ENCODE measurements at places on chromosomes 16 and 17.

DNA sequence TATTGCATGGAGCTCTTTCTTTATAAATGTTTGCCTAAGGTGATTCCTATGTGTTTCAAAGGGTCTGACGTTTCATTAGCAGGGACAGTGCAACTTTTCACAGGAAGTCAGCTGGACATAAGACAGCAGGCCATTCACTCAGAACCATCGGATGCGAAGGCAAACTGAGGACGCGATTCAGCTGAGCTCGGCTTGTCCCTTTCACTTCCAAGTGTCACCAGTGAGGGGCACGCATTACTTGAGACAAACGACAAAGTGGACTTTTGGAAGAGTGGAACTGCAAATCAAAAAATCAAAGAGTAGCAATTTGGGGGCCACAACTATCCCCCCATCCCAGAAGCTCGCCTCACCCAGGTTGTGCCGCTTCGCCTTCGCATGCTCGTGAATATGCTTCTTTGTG lies 14.6 kb downstream of the USP22 start:
- no peak for DNase-seq

- DNase-seq = no peak
These were observed 1.8 kb downstream of the ZSCAN10 start for GRCh38 chr16:3097266-3097665.

DNA sequence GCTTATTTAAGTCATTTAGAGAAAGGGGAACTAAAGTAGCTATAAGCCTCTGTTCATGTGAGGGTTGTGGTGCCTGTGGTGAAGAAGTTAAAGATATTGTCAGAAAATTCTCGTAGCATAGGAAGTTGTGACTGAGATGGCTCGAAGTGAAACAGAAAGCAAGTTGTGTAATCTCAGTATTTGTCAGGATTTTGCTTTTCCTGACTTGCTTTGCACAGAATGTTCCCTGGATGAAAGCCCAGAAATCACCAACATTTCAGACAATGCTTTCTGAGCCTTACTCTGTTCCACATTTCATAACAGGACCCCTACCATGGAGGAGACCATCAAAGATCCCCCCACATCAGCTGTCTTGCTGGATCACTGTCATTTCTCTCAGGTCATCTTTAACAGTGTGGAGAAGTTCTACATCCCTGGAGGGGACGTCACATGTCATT lies 10.6 kb downstream of the CALCOCO2 start:
- no peak for DNase-seq

GRCh38 chr17:8588877-8589554 lies 41.5 kb downstream of the MYH10 start:
- no peak for DNase-seq

GRCh38 chr17:14882131-14882530 lies 383.0 kb downstream of the PMP22 start:
- no peak for DNase-seq

DNA sequence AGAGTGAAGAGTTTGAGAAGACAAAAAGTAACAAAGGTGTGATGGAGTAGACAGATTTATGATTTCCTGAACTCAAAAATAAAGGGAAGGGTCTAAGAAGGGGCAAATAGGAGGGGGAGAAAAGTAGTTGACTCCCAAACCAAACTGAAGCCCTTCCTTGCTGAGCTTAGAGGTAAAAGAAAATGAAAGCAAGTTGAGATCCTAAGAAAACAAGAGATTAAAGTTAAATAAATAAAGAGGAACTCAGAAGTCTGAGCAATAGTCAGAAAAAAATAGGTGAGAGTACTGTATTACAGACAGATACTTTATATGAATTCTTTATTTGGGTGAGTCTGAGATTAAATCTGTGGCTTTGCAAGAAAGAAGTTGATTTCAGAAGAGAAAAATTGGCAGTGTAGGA lies 3.3 kb upstream of the PSMD12 start:
- no peak for DNase-seq

- no peak for DNase-seq
These were observed 5.3 kb upstream of the RPRML start for GRCh38 chr17:46984341-46984740.

GRCh38 chr17:36594626-36595401 lies 3.1 kb downstream of the DHRS11 start:
- no peak for DNase-seq

DNA sequence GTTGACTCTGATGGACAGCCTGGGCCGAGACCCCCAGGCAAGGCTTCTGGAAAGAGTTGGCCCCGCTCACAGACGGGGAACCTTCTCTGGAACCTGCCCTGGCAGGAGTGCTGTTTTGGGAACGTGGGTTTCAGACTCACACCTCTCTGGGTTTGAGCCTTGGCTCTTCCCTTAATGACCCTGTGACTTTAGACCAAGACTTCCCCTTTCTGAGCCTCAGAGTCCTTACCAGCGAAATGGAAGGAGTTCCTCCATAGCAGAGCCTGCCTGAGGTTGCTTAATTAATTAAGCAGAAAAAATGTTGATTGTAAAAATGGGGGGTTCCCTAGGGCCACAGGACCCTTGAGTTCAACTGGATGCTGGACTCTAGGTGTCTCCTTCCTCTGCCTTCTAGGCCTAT lies 408.2 kb downstream of the SEC14L1 start:
- DNase-seq = no peak

DNA sequence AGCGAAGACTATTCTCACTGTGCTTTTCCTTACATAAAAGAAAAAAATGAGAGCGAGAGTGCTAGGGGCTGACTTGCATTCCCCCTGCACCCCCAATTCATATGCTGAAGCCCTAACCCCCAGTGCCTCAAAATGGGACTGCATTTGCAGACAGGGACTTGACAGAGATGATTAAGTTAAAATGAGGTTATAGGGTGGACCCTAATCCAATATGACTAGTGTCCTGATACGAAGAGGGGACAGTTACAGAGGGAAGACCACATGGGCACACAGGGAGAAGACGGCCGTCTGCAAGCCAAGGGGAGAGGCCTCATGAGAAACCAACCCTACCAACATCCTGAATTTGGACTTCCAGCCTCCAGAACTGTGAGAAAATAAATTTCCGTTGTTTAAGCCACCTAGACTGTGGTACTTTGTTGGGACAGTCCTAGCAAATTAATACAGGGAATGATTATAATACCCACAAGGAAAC lies 1.6 kb upstream of the TMEM220 start:
- DNase-seq = no peak

GRCh38 chr16:28835864-28836760 lies 10.0 kb downstream of the TUFM start:
- no peak for DNase-seq

DNA sequence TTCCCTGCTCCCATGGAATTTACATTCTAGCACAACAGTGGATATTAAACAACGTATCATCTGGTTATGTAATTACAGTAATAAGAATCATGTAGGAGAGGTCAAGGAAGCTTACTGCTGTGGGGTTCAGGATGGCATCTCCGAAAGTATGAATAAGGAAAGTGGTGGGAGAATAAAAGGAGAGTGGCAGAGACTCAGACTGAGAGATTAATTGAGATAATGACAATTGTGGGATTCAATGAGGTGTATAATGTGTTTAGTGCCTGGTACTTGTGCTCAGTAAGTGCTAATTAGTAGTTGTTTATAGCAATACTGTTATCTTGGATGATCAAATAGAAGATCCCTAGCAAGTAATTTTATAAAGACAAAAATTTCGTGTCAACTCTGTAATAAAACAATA lies 45.3 kb downstream of the NF1 start:
- DNase-seq = no peak

DNA sequence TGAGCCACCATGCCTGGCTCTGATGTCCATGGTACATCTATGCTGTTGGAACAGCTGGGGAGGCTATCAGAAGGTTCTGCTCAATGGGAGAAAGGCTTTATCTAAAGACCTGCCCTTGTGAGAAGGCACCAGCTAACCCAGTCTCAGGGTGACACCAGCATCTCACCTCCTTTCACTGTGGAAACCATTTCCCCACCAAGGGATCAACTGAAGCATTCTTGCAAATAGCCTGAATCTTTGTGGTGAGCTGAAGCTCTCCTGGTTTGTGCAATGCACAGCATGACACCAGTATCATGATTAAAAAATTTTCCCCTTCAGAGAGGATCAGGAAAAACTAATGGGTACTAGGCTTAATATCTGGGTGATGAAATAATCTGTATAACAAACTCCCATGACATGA lies 5.1 kb downstream of the CCL18 start:
- no peak for DNase-seq

DNA sequence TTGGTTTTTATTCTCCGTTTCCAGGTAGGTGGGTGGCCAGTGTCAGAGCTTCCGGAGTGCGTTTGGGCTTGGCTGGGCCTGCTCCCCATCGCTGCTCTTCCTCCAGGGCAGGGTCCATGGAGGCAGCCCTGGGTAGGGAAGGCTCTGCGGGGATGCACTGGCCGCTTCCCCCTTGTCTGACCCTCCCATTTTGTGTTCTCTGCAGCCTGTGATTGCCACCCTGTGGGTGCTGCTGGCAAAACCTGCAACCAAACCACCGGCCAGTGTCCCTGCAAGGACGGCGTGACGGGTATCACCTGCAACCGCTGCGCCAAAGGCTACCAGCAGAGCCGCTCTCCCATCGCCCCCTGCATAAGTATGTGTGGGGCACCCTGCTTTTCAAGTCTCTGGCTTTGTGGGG lies 158.3 kb downstream of the NTN1 start:
- no peak for DNase-seq

- DNase-seq = no peak
These were observed 79.3 kb upstream of the CNTNAP4 start for GRCh38 chr16:76197900-76198299.

DNA sequence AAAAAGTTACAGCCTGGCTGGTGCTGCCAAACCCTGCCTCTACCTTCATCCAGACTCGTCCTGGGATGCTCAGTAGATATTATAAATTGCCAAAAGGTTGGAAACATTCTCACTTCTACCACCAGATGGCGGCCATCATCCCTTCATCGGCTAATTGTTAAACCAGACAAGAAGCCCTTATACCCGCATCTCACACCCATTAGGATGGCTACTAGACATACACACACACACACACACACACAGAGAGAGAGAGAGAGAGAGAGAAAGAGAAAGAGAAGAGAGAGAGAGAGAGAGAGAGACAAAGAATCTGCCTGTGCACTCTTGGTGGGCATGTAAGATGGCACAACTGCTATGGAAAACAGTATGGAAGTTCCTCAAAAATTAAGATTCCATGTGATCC lies 15.0 kb upstream of the SCIMP start:
- peak; percentile 39 for DNase-seq

GRCh38 chr16:86261379-86261778 lies 248.9 kb upstream of the FOXF1 start:
- no peak for DNase-seq

DNA sequence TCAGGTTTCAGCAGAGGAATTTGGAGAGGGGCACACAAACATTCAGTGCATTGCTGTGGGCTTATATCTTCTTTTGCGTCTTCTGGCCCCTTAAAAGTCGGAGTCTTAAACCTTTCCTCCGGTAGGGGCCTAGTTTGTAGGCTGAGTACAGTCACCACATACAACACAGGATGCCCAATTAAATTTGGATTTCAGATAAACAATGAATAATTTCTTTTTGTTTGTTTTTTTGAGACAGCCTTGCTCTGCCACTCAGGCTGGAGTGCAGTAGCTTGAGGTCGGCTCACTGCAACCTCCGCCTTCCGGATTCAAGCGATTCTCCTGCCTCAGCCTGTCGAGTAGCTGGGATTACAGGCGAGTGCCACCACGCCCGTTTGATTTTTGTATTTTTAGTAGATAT lies 26.7 kb upstream of the ADORA2B start:
- DNase-seq = no peak

DNA sequence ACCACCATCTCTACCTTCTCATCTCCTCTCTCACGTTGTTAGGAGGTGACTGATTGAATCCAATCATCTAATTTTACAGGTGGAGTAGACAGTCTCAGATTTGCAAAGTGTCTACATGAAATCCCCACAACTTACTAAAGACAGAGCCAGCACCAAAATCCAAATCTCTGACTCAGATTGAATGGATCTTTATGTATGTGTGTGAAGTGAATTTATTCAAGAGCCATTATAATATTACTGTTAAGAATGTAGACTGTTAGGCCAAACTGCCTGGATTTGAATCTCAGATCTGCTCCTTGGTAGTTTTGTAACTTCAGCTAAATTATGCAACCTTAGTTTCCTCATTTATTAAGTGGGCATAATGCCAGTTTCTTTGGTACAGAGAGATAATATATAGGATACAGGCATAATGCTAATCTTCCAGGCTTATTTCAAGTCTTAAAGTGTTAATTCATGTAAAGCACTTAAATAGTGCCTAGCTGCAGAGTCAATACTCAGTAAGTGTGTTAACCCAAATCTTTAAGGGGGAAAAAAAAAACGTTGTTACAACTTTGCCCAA lies 12.7 kb downstream of the CNEP1R1 start:
- DNase-seq = no peak

GRCh38 chr17:76268991-76269981 lies 4.1 kb downstream of the UBALD2 start:
- no peak for DNase-seq

GRCh38 chr16:71249399-71249798 lies 18.9 kb upstream of the HYDIN start:
- no peak for DNase-seq

DNA sequence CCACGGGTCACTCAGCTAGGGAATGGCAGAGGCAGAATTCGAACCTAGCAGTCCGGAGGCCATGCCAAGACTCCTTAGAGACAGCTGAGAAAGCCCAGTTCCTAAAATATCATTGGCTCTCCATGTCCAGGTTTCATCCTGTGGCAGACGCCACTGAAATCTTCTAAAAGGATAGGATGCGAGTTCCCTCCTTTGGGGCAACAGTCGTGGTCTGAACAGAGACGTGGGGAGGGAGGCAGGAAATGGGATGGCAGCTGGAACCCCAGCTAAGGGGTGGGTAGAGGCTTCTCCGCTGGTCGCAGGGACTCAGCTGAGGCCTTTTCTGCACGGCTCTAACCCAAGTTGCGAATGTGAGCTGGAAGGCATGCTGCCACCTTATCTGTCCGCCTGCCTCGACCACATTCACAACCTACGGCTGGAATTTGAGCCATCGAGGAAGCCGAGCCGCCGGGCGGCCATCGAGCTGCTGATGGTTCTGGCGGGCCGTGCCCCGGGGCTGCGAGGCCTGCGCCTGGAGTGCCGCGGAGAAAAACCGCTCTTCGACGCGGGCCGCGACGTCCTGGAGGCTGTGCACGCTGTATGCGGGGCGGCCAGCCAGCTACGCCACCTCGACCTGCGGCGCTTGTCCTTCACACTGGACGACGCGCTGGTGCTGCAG lies 1.9 kb upstream of the HSF4 start:
- no peak for DNase-seq

DNA sequence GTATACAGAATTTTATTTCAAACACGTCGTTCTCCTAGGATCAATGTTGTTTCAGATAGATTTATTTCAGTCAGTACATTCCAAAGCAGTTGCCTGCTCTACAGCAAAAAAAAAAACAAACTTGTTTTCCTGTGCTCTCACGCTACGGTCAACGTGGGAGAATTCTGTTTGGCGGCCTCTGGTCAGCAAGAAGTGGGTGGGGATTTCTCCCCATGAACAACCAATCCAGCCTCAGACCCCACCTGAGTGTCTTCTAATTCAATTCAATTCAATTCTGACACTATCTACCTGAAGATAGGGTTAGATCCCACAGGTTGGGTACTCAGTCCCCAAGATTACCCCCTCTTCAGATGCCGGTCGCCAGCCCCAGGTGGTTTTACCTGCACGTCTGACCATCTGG lies 22.1 kb downstream of the C17orf58 start:
- DNase-seq = no peak
